ENCODE measurements at places on chromosomes 7 and 10. TPM values are rescaled to one million over a fixed set of nuclear protein-coding genes. Genes with fewer than 3 reads are reported as not detected.
A peak's percentile ranks its signal among the peaks of the same experiment; 100 is the strongest.

The MOGAT3 gene
- total RNA-seq: not detected

The CLRN3 gene
- 0.19 TPM for total RNA-seq

The TMEM248 gene
- total RNA-seq: 92.6 TPM

GRCh38 chr7:4842319-4843064, 19.3 kb downstream of the PAPOLB start:
- DNase-seq: peak; percentile 36

- DNase-seq: no peak
Observed at GRCh38 chr10:126595160-126595559, 75.3 kb downstream of the C10orf90 start.

DNA sequence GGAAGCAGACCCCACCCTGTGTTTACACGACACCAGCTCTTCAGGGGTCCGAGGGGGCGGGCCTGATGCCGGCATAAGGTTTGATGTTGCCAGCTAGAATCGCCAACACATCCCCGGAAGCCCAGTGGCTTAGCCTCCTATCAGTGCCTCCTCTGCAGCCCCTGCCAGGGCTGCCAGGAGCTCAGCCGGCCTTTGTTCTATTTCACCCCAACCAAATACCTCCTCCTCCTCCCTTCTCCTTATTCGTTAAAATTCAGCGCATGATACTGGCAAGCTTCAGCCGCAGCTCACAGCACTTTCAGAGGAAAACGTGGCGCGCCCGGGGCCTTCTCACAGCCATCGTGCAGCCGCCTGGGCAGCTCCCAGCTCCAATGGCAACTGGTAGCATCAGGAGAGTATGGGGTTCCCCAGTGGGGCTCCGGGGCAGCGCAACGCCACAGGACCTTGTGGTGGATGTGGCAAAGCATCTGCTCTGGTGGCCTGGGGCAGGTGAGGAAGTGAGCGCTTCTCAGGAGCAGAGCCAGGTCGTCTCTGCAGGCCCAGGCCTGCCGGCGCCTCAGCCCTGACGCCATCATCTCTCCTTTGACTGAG, 176.4 kb upstream of the RHEB start:
- DNase-seq: no peak

- peak; percentile 68 for DNase-seq
Observed at GRCh38 chr10:110893559-110894179, 21.9 kb downstream of the PDCD4 start.

DNA sequence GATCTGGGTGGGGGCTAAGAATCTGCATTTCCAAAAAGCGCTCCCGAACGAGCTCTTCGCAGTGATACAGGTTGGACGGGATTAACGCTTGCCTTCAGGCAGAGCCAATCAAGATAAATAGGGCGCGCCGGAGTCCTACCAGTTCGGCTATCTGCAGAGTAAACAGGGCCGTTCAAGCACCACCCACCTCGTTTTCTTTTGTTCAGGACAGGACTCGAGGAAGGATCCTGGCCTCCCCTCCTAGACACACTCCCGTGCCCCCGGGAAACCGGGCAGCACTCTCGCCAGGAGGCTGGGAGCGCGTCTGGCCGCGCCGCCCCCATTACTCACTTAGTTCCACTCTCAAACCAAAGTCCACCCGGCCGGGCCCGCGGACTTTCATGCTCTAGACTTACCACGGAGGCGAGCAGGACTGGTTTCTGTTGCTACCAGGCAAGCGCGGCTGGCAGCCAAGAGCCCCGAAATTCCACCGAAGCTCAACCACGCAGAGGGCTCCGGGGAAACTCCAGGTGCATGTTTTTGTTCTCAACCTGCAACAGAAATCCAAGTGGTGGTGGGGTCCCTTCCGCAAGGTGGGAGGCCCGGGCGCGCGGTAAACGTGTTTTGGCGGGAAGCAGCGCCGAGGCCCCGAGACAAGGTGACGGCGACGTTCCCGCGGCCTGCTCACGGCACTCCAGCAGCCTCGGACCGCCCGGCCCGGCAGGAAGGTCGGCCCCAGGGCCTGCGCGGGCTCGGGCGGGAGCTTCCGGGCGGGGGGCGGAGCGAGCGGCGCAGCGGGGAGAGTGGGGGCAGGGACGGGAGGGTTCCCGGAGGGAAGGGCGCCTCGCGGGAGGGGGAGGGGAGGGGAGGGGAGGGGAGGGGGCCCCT, 12.7 kb downstream of the HNRNPF start:
- peak; percentile 80 for DNase-seq

DNA sequence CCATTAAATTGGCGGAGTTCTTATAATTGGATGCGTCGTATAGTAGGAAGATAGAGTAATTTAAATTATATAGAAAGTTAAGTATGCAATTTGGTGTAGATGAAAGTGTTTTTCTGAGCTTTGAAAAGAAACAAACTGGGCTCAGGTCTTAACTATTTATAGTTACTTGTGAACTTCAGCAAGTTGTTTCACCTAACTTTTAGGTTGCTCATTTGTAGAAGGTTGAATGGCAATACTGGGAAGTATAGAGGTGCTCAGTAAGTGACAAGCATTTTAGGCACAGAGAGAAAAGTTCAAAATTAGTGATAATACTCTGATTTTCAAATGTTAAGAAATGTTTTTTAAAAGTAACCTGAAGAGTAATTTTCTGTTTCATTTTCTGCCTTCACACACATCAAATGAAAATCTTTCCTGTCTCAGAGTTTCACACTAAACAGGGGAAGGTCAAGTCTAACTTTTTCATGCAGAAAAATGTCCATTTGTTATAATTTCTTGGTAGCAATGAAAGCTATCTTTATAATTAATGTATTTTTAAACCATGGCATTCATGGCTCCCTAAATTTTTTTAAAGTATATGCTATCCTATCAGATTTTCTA, 146.5 kb downstream of the PHF14 start:
- no peak for DNase-seq

DNA sequence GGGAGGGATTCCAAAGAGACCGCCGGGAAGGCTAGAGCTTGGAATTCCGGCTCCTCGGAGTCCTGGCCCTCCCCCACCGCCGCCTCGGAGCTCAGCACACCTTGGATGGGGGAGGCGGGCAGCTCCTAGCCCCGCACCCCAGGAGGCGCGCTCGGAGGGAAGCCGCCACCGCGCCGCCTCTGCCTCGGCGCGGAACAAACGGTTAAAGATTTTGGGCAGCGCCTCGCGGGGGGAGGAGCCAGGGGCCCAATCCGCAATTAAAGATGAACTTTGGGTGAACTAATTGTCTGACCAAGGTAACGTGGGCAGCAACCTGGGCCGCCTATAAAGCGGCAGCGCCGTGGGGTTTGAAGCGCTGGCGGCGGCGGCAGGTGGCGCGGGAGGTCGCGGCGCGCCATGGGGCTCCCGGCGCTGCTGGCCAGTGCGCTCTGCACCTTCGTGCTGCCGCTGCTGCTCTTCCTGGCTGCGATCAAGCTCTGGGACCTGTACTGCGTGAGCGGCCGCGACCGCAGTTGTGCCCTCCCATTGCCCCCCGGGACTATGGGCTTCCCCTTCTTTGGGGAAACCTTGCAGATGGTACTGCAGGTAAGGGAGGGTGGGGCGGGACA, at the start of gene CYP26A1:
Gene CYP26A1 (plus strand): TSS at position 355 of the 608 bp plus-strand sequence. CDS start 42 bp downstream, at position 397.
- peak; percentile 40 for DNase-seq

GRCh38 chr10:70158113-70158512, 11.6 kb upstream of the TYSND1 start:
- DNase-seq: no peak
